ENCODE measurements at places on chromosomes 11 and 22.
A peak's percentile ranks its signal among the peaks of the same experiment; 100 is the strongest.

GRCh38 chr11:85627332-85627997 lies at the start of gene DLG2:
Gene DLG2 (minus strand): TSS chr11:85627344.
- peak; percentile 35 for DNase-seq

GRCh38 chr22:42895541-42895981 lies 38.5 kb upstream of the ARFGAP3 start:
- no peak for DNase-seq

DNA sequence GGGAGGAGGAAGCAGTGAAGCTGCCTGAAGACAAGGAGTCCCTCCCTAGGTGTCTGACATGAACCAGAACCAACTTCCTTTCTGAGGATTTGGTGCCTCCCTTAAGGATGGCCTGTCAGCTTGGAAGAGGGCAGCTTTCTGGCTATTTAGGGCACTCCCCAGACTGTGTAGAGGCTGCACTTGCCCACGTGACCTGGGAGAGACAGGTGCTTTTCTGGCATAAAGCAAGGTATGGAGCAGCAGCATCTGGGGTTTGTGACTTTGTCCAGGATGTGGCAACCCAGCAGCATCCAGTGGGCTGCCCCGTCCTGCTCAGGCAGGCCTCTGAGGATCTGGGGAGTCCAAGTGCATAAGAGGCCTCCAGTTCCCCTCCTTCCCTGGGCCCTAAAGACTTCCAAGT lies 42.0 kb upstream of the TLCD5 start:
- DNase-seq = no peak

GRCh38 chr11:75022296-75022695 lies 33.6 kb downstream of the NEU3 start:
- no peak for DNase-seq

DNA sequence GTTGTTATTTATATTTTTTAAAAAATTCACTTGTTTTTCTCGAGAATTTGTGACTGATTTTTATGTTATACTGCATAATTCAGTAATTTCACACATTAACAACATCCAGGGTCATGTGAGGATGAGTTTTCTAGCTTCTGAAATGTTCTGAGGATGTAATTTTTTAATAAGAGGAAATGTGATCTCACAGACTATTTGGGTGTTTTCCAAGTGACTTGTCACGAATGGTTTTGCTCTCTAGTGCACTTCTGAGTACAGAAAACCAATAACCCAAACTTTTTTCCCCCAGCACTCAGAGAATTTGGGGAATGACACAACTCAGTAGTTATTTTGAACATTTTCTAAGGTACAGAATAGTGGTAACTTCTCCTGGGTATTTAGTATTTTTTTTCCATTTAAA lies 821.1 kb upstream of the ARHGAP42 start:
- no peak for DNase-seq

- no peak for DNase-seq
Observed at GRCh38 chr11:125414121-125414520, 81.9 kb downstream of the FEZ1 start.

DNA sequence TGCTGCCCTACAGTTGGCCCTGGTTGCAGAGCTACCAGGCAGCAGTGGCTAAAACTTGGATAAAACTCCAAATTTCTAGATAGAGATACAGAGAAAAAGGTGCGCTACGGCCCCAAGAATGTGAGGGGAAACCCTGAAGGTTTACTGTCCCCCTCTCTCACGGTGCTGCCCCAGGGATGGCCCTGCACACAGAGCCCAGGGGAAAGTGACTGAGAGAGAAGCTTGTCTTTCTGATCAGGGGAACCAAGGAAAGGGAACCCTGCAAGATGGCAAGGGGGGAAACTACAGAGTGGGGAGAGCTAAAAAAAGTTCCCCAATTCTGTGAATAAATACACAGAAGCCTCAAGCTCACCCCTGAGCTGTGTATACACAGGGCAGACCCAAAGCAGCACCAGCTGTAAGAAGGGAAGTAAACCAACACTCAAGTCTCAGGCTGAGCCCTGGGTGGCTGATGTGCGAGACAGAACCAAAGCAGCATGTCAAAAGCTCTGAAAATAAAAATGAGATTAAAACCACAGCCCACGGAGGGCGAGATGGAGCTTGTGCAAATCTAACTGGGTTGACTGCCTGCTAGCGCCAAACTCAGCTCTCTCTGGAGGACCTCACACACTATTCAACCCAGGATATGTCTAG lies 22.1 kb downstream of the GNB1L start:
- DNase-seq = no peak
